Caco-2 (cell line): ENCODE measurements at places on chromosomes 6 and 20. TPM values are rescaled to one million over a fixed set of nuclear protein-coding genes. Genes with fewer than 3 reads are reported as not detected.
A peak's percentile ranks its signal among the peaks of the same experiment; 100 is the strongest.

- H3K27ac ChIP-seq: no peak overlapping the region
- H3K4me1 ChIP-seq: peaks cover 31% of the 10 kb centered on the region
- no peak overlapping the region for H3K4me3 ChIP-seq
- DNase-seq: no peak
- no peaks in the 10 kb centered on the region for H3K27me3 ChIP-seq
These were observed 41.8 kb upstream of the DST start for GRCh38 chr6:56684342-56685101.

DNA sequence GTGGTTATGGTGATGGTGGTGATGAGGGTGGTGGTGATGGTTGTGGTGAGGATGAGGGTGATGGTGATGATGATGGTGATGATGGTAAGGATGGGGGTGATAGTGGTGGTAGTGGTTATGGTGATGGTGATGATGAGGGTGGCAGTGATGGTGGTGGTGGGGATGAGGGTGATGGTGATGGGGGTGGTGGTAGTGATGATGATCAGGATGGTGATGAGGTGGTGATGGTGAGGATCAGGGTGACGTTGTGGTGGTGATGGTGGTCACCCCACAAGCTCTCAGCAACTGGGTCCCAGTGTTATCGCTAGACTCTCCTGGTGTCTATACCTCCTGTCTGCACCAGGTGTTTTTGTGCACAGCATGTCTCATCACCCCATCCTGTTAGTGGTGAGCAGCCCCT, 85.0 kb downstream of the TMEM242 start:
- no peaks in the 10 kb centered on the region for H3K4me1 ChIP-seq
- no peak overlapping the region for H3K27ac ChIP-seq
- H3K27me3 ChIP-seq: no peaks in the 10 kb centered on the region
- no peaks in the 10 kb centered on the region for H3K36me3 ChIP-seq
- no peak for DNase-seq
- H3K4me3 ChIP-seq: no peak overlapping the region

DNA sequence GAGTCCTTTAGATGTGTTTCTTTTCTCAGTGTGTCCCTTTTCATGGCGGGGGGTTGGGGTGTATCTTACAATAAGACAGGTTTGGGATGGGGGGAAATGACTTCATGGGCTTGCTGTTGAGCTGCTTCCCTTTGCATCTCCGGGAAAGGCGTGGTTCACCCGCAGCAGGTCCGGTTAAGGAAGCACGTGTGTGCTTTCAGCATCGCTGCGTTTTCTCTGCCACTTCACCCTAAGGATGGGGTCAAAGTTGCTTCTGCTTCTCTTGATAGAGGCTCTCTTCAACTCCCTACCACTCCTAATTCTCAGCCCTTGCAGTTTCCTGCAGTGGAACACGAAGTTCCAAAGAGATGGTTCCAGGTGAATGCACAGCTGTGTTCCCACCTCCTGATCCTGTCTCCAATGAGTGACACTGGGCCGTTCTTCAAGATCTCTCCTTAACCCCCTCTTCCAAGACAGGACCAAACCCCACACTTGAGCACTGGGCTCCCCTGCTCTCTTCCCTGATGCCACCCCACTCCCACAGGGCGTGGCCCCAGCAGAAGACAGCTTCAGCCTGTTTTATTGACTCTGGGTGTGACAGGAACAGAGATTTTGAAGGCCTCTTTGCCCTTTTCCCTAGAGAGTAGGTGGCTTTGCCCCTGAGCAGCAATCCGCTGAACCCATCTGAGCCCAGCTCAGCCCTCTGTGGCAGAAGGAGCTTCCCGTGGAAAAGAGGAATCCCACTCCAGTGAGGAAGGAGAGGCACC, 85.2 kb downstream of the PLEKHG1 start:
- no peak for DNase-seq
- H3K4me1 ChIP-seq: peaks cover 24% of the 10 kb centered on the region
- no peak overlapping the region for H3K4me3 ChIP-seq

DNA sequence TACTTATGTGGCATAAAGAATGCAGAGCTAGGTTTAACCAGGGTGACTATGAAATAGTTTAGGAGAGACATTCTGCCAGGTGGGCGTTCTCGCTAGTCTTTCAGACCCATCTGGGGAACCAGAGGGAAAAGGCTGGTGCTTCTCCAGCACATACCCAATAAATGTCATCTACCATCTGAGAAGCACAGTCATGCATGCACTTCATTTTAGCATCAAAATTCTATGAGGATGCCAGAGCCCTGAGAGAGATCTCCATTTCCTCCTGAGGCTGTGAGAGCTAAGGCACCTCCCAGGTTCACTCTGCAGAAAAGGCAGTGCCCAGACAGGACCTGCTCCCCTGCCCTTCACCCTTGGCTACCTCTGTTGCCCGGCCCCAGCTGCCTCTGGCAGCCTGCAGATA, 231.7 kb upstream of the PRND start:
- no peak overlapping the region for H3K4me3 ChIP-seq
- no peak for DNase-seq
- H3K36me3 ChIP-seq: no peaks in the 10 kb centered on the region
- no peaks in the 10 kb centered on the region for H3K27me3 ChIP-seq

DNA sequence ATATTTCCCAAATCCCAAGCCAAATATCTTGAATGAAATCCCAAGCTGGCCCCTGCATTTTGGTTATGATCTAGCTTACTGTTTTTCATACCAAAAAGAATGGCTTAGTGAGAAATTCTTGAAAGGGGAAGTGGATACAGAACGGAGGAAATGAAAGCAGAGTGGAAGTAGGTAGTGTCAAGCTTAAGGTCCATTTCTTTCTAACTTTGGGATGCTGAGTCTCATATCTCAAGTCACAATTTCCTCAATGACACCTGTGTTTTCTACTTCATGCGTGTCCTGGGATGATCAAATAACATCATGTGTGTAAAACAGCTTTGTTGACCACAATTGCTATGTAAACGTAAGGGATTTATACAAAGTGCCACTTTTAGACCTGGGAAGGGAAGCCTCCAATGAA, 238.8 kb upstream of the SLC35B3 start:
- no peak overlapping the region for H3K27ac ChIP-seq
- no peak for DNase-seq
- no peaks in the 10 kb centered on the region for H3K4me1 ChIP-seq
- H3K27me3 ChIP-seq: no peaks in the 10 kb centered on the region

DNA sequence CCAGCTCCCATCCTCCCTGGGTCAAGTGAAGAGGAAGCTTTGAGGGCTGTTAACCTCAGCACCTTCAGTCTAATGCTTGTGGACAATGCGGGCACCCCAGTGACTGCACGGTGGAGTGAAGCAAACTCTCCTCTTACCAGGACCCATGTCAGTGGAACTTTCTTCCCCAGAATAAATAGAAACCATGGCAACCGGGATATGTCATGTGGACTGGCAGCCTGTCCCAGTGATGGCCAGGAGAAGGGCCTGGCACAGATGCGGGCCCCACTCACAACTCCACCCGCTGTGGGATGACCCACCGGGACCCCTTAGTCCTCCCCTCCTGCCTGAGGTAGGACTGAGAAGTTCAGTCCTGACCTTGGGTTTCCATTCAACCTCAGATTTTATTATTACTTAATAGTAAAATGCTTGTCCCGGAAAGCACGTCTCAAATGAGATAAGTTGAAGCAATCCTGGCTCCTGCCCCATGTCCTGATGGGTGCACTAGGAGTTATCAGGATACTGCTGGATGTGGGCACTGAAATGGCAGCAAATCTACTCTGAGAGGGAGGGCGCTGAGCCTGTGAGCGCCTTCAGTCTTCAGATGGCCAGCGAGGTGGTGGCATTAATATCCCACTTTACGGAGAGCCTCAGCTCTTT, 23.5 kb downstream of the TOX2 start:
- H3K4me3 ChIP-seq: no peak overlapping the region
- peaks cover 2% of the 10 kb centered on the region for H3K27me3 ChIP-seq
- H3K27ac ChIP-seq: no peak overlapping the region
- DNase-seq: no peak
- no peaks in the 10 kb centered on the region for H3K36me3 ChIP-seq

- no peaks in the 10 kb centered on the region for H3K36me3 ChIP-seq
- peak overlapping the region; percentile 46 for H3K4me3 ChIP-seq
- H3K27ac ChIP-seq: peak overlapping the region; percentile 72
- H3K27me3 ChIP-seq: no peaks in the 10 kb centered on the region
- no peak for DNase-seq
- 0 out of 2 replicates have a peak, but pooled peaks cover 6% of the 10 kb centered on the region for H3K4me1 ChIP-seq
These were observed 90.5 kb upstream of the PRSS16 start for GRCh38 chr6:27156874-27157458.

GRCh38 chr6:17589406-17590096, 10.6 kb upstream of the FAM8A1 start:
- H3K36me3 ChIP-seq: no peaks in the 10 kb centered on the region
- no peaks in the 10 kb centered on the region for H3K4me1 ChIP-seq
- no peak overlapping the region for H3K27ac ChIP-seq
- H3K27me3 ChIP-seq: no peaks in the 10 kb centered on the region

DNA sequence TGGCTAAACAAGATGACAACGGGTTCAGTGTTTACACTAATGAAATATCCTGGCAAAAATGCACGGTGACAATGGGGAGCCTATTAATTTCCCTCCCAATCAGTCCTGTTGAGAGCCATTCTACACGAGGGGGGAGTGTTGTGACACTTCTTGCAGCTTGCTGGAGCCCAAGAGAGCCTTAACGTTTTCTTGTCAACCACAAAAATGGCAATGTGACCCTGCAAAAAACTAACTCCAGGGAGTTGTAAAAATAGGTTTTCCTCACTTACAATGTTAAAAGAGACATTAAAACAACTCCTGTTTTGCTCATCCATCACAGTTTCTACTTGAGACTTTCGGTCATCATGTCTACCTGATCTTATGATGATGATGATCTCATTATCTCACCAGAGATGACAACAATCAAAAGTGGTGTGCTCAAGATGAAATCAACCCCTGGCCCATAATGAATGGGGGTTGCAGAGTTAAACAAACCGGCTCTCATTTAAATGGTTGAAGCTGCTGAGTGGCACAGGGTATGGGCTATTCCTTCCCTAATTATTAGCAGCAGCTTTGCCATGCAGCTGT, 57.9 kb downstream of the GJA10 start:
- H3K4me3 ChIP-seq: no peak overlapping the region

GRCh38 chr6:74000666-74001490, 304.9 kb downstream of the CD109 start:
- no peaks in the 10 kb centered on the region for H3K27me3 ChIP-seq
- no peaks in the 10 kb centered on the region for H3K36me3 ChIP-seq
- no peak overlapping the region for H3K4me3 ChIP-seq
- no peak overlapping the region for H3K27ac ChIP-seq
- no peak for DNase-seq

GRCh38 chr6:28884423-28885131, 39.2 kb downstream of the TRIM27 start:
- no peak overlapping the region for H3K27ac ChIP-seq
- no peak overlapping the region for H3K4me3 ChIP-seq
- no peak for DNase-seq
- no peaks in the 10 kb centered on the region for H3K27me3 ChIP-seq
- H3K4me1 ChIP-seq: no peaks in the 10 kb centered on the region

- H3K4me3 ChIP-seq: no peak overlapping the region
- no peak overlapping the region for H3K27ac ChIP-seq
- no peaks in the 10 kb centered on the region for H3K4me1 ChIP-seq
- H3K27me3 ChIP-seq: no peaks in the 10 kb centered on the region
- no peak for DNase-seq
These were observed 40.5 kb downstream of the PSMG4 start for GRCh38 chr6:3299221-3299620.

DNA sequence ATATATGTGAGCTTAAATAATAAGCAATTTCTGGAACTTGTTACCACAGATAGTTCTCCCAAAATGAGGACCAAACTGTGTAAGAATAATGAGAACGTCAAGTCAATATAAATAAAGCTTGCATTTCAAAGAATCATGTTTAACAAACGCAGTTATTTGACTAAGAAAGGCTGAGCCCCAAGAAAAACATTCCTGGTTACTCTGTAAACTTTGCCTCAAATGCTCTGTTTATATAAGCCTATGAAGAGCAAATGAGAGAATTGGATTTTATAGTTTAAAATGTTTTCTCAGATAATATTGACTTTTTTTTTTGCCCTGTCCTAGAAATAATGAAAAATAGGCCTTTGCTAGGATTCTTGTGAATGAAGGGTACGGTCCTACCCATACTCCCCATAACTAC, 81.3 kb downstream of the C6orf52 start:
- no peaks in the 10 kb centered on the region for H3K36me3 ChIP-seq
- H3K27ac ChIP-seq: no peak overlapping the region
- no peaks in the 10 kb centered on the region for H3K27me3 ChIP-seq
- H3K4me3 ChIP-seq: no peak overlapping the region

DNA sequence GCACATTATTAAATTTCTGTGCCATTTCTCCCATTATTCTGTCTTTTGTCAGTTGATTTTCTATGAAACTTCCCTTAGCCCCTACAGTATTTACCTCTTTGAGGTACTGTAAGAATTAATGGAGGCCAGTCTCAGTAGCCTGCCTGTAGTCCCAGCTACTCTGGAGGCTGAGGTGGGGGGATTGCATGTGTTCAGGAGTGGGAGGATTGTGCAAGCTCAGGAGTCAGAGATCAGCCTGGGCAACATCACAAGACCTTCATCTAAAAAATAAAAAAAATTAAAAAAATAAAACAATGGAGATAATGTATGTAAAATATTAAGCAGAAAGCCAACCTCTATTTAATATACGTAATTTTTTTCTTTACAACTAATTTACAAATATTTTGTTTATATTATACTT, 77.8 kb downstream of the OR2B2 start:
- H3K27ac ChIP-seq: no peak overlapping the region
- no peaks in the 10 kb centered on the region for H3K27me3 ChIP-seq
- H3K4me3 ChIP-seq: no peak overlapping the region
- no peaks in the 10 kb centered on the region for H3K36me3 ChIP-seq

GRCh38 chr6:81144346-81144745, 608.1 kb downstream of the TENT5A start:
- H3K4me3 ChIP-seq: no peak overlapping the region
- no peaks in the 10 kb centered on the region for H3K36me3 ChIP-seq
- DNase-seq: no peak
- H3K27ac ChIP-seq: no peak overlapping the region
- no peaks in the 10 kb centered on the region for H3K27me3 ChIP-seq

- no peaks in the 10 kb centered on the region for H3K27me3 ChIP-seq
- peak overlapping the region; percentile 83 for H3K27ac ChIP-seq
- DNase-seq: peak; percentile 61
- peaks cover 76% of the 10 kb centered on the region for H3K4me1 ChIP-seq
These were observed 45.7 kb downstream of the MYLIP start for GRCh38 chr6:16174416-16175078.

DNA sequence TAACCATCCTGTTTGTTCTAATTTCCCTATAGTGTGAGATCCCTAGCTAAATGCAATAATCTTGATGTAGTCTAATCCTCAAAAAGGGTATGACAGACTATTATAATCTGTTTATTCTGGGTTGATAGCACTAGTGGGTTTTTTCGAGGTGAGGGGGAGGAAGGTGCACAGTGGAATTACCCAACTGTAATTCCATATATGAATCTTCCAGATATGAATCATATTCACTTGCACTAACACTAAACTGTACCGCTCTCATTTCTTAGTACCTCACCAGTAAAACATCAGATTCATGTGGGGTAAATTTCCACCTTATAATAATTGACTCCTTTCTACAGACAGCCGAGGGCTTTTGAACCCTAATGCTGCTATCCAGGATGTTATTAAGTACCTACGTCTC, 16.5 kb downstream of the NCOA7 start:
- no peak overlapping the region for H3K4me3 ChIP-seq
- H3K27ac ChIP-seq: no peak overlapping the region
- H3K4me1 ChIP-seq: peaks cover 22% of the 10 kb centered on the region
- H3K27me3 ChIP-seq: no peaks in the 10 kb centered on the region
- no peaks in the 10 kb centered on the region for H3K36me3 ChIP-seq

MAFB gene
- total RNA-seq: 0.88 and 1.2 TPM in 2 replicates

AHI1 gene
- 10.4 and 11.3 TPM in 2 replicates for total RNA-seq

HLA-DOB gene
- 0.61 and 0.65 TPM in 2 replicates for total RNA-seq

BCAS4 gene
- total RNA-seq: 23.1 and 29.9 TPM in 2 replicates

AIG1 gene
- 27.6 and 31.8 TPM in 2 replicates for total RNA-seq

TGM3 gene
- total RNA-seq: 0.20 TPM in 1 of 2 replicates, not detected in the other

PLTP gene
- 39.6 and 42.6 TPM in 2 replicates for total RNA-seq
